SW 1271 (cell line): ENCODE measurements at places on chromosomes 7 and 10.

- no peak for DNase-seq
Measured at GRCh38 chr10:99425204-99425603, 5.2 kb downstream of the GOT1 start.

GRCh38 chr7:64638822-64639221 lies 27.1 kb upstream of the ZNF107 start:
- DNase-seq, result no peak

GRCh38 chr10:99520040-99520846 lies 12.5 kb upstream of the NKX2-3 start:
- no peak for DNase-seq

DNA sequence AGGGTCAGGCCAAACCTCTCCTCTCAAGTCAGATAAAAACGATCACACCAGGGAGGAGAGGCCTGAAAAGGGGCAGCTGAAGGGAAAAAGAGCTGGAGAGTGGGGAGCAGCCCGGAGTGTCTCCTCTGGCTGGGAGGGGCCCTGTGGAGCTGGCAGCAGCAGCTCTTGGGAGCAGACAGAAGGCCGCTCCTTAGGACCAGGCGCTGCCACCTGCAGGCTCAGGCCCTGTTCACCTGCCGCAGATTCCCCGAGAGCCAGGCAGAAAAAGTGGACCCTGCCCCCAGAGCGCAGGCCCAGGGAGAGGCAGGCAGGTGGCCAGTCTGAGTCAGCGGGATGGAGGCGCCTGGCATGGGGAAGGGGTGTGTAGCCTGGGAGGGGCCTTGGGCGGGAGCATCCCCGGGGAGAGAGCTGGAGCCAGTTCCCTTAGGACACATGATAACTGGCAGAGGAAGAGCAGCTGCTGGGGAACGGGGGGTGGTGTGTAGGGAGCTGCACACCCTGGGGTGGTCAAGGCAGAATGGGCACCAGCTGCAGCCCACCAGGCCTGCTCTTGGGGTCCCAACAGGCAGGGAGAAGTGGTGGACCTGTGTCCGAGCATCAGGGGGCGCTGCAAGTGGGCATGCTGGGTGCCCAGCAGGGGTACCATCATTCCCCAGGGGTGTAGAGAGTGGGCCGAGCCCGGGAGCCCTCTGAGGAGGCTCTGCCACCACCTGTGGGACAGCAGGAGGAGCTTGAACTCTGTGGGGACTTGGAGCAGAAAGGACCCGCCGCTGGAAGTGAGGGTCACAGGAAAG lies 177.2 kb upstream of the RHEB start:
- no peak for DNase-seq

DNA sequence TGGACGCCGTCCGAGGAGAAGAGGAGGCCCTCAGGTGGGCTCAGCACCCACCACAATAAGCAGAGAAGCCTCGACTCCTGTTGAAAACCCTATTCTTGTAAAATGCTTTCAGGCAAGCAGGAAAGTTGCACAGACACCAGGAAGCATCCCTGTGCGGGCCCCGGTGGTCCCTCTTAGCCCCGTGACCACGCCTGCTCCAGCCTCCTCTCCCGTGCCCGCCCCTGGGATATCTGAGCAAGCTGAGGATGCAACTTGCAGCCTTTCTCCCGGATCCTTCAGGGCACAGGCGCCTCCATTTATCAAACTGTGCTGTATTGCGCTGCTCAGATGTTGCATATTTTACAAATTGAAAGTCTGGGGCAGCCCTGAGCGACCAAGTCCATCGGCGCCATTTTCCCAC lies 72.7 kb downstream of the CFAP46 start:
- DNase-seq, result no peak
